ENCODE measurements at places on chromosomes 2 and 18.

DNA sequence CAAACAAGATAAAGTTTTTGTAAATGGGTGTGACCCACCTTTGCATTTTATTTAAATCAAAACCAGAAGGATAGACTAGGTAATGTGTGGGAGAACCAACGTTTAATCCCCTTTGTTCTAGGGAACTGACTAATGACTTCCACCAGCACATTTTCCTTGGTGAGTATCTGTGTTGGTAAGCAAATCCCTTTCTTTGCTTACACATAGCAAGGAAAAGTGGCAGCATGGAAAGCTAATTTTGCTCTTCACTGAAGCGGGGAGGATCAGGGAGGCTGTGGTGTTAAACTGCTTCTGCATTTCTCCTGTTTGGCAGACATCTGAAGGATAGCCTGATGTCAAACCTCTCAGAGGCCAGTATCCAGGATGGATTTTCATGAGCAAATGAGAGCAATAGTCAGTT is 331.1 kb downstream of the PTPRM start:
- DNase-seq: no peak

- DNase-seq: no peak
Observed at GRCh38 chr2:100142393-100142792, at the start of gene AFF3. Gene AFF3, minus strand, starts transcription at chr2:100142590. Its CDS starts 38,136 bp downstream, at chr2:100104454.

DNA sequence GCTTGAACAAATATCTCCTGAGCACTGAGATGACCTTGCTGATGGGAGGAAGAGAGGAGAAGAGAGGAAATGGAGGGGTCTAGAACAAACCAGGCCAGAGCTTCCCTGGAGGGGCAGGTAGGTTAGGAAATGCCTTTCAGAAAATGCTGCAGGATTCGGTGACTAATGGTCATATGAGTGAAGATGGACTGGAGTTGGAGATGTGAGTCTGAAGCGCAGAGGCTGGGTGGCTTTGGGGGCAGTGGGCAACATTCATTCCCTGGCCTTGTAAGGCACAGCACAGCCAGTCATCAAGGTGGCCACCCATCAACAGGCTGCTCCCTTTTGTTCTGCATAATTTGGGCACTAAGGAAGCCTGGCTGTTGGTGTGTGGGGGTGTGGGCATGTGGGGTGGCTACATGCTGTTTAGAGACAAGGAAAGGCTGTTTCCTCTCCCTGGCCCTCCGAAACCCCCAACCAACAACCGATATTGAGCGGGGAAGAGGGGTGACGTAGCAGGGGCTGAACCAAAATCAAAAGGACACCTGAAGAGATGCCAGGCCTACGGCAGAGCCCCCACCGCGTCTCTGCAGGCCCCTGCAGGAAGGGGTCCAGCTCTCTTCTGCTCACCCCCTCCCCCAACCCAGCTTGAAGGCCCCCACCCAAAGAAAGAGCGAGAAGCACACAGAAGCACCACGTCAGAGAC is 1.5 kb downstream of the SLC30A3 start:
- no peak for DNase-seq

DNA sequence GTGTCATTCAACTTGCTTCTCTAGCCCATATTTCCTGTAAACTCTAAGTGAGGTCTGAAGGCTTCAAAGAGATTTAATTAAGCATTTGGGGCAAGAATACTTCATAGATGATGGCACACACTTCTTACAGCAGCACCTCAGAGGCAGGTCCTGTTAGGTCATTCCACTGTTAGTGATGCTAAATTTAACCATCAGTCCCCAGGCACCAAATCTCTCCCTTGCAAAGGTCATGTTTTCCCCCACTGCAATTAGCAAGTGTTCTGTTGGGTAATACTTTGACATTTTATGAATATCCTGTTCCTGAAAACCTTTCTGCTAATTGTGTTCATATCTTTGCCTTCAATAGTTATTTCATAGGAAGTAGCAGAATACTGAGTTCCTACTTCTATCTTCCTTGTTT is 117.0 kb downstream of the STK39 start:
- no peak for DNase-seq

DNA sequence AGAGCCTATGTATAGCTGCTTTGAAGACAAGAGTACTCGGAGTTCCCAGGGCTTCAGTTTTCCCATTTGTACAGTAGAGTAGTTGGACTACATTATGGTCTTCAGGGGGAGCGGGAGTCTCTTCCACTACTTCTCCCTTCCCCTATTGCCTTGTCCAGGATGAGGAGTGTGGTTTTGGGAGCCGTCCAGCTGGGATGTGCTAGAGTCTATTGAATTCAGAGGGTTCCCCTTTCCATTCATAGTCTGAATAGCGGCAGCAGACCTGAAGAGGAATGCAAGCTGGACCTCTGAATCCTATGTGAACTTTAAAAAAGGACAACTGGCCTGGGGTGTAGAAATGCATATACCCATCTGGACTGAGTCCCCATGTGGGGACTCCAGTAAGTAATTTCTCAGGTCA is 43.5 kb upstream of the EPG5 start:
- DNase-seq: no peak

DNA sequence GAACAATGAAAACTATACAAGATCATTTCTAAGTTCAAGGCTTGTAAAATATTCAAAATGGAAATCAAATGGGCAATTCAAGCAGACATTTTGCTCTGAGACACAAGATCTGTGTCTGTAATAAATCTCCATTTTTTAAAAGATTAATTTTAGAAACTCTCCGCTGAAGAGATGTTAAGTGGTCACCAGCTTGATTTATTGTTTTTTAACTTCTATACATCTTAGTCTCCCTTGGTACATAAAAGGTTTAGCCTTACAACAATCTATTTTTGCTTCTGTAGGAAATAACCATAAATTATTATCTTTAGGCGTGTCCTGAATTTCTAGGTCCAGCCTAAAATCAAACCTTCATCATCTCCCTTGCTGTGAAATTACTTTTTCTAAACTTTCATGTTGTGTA is 553.6 kb downstream of the NRXN1 start:
- DNase-seq: no peak

DNA sequence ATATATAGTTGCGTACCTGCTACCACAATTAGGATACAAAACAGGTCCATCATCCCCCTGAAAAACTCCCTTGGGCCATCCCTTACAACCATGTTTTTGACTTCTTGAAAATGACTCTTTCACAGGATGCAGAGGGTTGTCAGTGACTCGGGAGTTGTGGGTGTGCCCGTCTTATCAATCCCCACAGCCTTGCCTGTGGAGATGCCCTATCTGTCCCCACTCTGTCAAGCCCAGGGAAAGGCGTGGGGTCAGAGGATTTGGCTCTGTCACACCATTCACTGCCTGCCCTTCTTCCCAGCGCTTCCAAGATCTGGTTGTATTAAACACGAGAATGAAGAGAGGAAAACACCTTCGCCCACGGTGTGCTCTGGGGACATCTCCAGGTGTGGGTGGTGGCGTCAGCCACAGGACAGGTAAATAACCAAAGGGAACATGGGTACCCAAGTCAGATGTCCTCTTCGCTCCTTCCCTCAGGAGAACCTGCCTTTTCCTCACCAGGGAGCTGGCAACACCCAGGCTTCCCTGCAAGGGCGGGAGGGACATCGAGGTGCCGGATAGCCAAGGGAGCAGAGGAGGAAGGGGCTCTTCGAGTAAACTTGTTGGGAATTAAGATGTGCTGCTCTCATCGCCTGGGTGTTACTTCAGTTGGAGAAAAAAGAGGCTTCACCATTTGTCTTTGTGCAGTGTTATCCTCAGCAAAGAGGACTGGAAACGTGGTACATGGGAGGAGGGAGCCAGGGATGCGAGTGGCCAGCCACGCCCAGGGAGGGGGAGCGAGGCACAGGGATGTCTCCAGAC is 100.3 kb downstream of the B3GNT2 start:
- no peak for DNase-seq

GRCh38 chr2:109474319-109474825 is 139.4 kb downstream of the SEPTIN10 start:
- DNase-seq: no peak

DNA sequence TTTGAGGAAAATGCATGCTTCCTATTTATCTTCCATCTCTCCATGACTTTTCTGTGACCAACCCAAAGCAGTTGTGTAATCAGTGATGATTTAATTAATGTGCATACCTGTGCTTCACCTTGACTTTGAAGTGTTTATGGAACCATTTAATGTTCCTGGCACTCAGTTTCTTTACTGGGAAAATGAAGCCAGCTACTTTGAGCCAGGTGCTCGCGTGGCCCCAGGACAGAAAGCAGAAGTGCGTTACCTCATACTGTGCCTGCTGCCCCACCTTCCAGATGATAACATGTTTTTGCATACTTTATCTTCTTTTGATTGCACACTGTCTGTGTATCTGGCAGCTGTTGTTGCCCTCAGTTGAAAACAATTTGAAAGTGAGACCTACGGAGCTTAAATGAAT is 61.3 kb downstream of the PMAIP1 start:
- no peak for DNase-seq

- DNase-seq: no peak
Observed at GRCh38 chr2:44817673-44818335, 123.7 kb upstream of the SIX3 start.

GRCh38 chr2:11074246-11074820 is 80.9 kb upstream of the SLC66A3 start:
- DNase-seq: no peak

GRCh38 chr2:176566961-176567360 is 297.7 kb downstream of the MTX2 start:
- DNase-seq: no peak

- peak; percentile 22 for DNase-seq
Observed at GRCh38 chr2:69645031-69645431, 1.5 kb upstream of the AAK1 start.

GRCh38 chr2:68714866-68715265 is 19.7 kb upstream of the ARHGAP25 start:
- DNase-seq: no peak

- no peak for DNase-seq
Observed at GRCh38 chr2:152434395-152435182, 99.6 kb downstream of the FMNL2 start.

GRCh38 chr2:150136401-150136800 is 351.1 kb downstream of the RND3 start:
- DNase-seq: no peak

- no peak for DNase-seq
Observed at GRCh38 chr18:74608681-74609080, 11.0 kb downstream of the ZNF407 start.

- DNase-seq: no peak
Observed at GRCh38 chr2:124572934-124573634, 548.0 kb downstream of the CNTNAP5 start.

GRCh38 chr2:24930768-24931167 is 10.7 kb upstream of the ADCY3 start:
- no peak for DNase-seq

GRCh38 chr18:12827588-12827987 is 56.4 kb downstream of the PTPN2 start:
- DNase-seq: no peak

DNA sequence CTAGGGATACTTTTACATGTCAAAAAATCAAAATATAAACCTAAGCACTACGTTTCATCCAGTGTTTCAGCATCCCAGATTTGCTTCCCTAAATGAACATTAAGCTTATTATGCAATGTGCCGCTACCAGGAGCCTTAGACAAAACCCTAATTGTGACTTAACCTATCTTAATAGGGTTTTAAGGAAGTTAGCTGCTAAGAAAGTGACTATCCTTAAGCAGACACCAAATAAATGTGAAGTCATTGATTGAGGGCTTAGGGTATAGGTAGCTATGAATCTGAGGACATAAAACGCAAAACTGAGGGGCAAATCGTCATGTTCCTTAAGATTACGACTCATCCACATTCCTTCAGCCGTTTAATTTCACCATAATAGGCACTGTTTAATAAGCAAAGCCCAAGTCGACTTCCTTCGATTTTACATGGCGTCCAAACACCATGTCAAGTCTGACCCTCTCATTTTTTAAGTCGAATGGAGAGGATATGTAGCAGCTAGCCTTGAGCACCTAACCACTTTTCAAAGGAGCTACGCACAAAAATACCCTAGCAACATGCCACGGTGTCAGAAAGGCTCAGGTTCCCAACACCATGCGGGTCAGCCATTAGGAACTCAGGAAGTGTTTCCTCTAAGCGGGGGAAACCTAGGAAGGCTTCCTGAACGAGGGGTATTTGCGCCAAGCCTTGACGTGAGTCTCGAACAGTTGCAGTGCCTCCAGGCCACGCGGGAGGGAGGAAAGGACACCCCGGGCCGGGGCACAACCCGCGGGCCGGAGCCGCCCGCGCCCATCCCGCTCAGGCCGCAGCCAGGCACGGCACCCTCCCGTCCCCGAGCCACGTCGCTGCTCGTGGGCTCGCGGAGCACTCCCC is 1.0 kb downstream of the HDLBP start:
- no peak for DNase-seq

DNA sequence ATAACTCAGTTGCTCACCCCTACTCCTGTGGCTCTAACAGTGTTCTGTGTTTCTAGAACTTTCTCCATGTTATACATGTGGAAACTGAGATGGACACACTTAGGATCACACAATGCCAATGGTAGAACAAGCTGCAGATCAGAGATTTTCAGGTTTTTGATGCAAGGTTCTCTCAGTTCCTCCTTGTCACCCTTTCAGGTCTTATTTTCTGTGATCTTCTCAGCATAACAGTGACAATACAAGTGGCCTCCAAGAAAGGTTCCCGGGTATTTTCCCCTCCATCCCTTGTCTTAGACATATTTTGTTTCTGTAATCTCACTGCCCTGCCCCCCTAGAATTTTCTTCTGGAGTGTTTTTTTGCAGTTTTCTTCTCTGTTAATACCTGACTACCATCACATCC is 6.2 kb upstream of the MGAT5 start:
- DNase-seq: no peak

DNA sequence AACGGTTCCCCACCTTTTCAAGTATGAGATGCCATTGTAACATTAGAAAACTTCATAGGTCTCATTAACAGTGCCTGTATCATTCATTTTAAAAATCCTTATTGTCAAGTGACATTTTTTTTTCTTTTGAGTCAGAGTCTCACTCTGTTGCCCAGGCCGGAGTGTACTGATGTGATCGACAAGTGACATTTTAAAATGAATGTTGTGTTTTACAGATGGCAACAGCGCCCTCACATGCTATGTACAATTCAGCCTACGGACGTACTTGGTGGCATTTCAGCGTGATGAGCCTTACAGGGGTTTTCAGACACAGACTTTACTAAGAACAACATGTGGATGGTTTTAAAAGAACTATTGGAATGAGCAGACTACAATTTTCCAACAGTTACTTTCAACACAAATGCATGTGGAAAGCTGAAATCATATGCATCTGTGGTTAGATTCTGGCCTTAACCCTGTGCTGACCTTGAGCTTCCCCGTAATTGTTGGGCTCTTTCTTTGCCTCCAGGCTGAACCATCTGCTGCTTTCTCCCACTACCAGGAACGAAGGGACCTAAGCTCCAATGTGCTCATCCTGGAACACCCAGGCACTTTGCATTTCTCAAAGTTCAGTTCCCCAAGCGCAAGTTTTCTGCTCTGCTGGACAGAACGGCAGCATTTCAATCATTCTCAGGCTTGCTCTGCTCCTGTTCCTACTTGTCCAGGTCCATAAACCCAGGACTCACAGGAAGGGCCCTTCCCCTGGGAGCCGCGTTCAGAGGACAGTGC is 119.9 kb upstream of the NDUFV2 start:
- peak; percentile 48 for DNase-seq
